ENCODE measurements at places on chromosomes 3 and 15.

DNA sequence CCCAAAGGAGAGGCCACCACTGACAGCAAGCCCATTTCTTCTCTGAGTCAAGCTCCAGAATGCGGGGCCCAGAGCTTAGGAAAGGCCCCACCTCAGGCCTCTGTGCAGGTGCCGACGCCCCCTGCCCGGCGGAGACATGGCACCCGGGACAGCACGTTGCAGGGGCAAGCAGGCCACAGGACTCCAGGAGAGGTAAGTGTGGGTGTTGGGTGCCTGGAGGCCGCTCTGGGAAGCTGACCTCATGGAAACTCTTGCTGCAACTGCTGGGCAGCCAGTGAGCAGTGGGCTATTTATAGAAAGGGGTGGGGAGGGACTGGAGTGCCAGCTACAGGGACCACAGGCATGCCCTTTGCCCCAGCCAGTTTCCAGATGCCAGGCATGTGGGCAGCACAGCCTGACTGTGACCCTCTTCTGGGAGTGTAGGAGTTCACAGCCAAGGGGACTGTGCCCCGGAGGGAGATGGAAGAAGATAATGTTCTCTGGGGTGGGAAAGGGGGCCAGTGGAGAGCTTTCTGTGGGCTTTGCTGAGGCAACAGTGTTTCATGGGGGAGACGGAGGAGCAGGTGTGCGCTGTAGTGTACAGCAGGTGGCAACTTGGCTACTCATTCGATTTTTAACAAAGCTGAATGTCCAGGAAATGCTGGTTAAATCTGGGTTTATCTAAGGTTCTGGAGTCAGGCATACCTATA, 23.7 kb downstream of the ALPK3 start:
- DNase-seq: no peak

GRCh38 chr15:40452296-40453090, 11.7 kb downstream of the BAHD1 start:
- DNase-seq: no peak

DNA sequence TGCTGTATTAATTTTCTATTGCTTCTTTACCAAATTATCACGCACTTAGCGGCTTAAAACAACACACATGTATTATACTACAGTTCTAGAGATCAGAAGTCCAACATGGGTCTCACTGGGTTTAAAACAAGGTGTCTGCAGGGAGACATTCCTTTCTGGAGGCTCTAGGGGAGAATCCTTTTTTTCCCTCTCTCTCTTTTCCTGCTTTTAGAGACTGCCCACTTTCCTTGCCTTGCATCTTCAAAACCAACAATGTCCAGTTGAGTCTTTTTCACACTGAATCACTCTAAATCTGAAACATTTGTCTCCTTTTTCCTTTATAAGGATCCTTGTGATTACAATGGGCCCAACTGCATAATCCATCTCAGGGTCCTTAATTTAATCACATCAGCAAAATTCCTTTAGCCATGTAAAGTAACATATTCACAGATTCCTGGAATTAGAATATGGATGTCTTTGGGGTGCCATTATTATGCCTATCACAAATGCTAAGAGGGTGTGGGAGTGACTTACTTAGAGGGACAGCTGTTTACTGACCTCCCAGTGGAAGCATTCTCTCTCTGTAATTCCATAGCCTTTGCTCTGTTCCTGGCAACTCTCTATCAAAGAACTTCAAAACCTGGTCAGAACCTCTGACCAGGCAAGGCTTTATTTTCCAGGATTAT, 21.8 kb downstream of the CD200 start:
- no peak for DNase-seq

- DNase-seq: no peak
Measured at GRCh38 chr15:55710286-55710685, 32.7 kb downstream of the PRTG start.

Data from tibial nerve (tissue), 4 donors.